ENCODE measurements at places on chromosomes 4 and X.

GRCh38 chrX:51894697-51895336 lies 1.4 kb downstream of the MAGED1 start:
- no peak for DNase-seq

DNA sequence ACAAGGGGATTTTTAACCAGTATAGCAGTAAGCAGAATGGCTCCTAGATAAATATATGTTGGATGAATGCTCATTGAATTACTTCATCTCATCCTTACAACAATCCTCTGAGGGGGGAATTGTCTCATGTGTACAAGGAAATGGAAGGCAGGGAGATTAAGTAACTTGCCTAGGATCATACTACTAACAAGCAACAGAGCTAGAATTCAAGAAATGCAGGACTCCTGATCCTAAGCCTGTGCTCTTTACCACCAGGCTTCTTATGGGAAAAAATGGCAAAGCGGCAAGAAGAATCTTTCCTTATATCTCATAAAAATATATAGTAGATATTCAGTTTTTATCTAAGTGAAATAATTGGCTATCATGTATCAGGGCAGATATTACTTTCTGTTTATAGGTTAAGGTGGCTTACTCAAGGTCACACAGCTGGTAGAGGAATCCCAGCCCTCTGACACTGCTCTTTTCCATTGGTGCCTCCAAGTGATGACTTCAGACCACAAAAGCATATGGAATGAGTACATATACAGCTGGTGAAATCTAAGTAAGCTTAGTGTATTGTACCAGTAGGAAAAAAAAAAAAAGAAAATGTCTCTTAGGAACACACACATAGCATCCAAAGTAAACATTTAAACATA lies 2.1 kb downstream of the ABHD18 start:
- no peak for DNase-seq

- DNase-seq, result no peak
Observed at GRCh38 chr4:185088899-185089298, 54.2 kb upstream of the SLC25A4 start.

DNA sequence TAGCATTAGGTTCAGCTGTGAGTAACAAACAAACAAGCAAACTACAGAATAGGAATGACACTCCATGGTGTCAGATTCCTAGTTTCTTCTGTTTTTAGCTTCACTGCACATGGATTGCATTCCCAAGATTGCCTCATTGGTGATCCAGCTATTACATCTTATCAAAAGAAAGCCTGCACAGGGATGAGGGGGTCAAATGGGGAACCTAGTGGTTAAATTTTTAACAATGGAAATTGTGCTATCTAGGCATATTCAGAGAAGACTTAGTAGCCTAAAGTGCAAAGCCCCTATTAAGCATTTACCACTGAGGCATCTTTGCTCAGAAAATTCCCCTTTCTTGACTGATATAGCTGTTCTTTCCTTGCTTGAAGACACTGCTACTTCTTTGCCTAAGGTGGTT lies 3.9 kb upstream of the TTC29 start:
- no peak for DNase-seq

DNA sequence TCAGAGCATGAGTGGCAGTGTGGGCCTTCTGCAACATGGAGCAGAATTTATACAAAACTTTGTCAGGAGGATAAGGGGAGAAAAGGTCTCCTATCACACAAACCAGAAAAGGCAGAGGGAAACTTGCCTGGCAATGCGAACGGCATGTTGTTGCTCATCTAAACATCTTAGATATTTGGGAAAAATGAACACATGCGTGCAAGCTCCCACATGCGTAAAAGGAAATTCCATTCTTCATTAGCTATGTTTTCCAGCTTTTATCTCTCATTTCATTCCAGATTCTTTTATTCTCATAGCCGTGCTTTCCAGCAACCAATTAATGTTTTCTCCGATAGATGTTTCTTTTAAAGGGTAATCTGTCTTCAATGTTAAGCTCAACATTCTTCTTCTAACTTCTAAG lies 31.3 kb upstream of the GBA3 start:
- no peak for DNase-seq

DNA sequence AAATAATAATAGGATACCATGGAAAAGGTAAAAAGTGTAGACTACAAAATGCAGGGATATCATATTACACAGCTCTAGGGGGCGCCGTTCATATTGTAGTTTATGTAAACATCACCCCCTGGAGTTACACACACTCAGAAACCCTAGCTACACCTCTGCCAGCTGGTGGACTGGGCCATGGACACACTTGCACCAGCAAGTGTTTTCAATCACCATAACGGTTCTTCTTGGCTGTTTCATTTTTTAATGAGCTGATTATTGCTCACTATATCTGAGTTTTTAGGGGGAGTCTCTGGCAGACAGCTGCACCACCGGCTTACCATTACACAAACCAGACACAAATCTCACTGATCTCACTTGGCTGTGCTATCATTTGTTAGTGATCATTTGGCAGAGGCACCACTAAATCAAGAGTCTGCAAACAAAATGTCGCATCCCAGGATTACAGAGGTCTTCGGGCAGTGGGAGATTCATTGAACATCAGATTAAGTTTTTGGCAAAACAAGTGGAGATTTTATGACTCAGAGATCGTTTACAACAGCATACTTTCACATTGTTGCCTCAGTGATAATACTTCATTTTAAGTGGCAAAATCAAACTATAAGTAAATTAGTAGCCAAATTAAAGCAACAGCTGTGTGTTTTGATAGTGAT lies 185.7 kb downstream of the UNC5C start:
- DNase-seq, result no peak

GRCh38 chr4:7863911-7864681 lies 75.6 kb downstream of the AFAP1 start:
- DNase-seq, result no peak

DNA sequence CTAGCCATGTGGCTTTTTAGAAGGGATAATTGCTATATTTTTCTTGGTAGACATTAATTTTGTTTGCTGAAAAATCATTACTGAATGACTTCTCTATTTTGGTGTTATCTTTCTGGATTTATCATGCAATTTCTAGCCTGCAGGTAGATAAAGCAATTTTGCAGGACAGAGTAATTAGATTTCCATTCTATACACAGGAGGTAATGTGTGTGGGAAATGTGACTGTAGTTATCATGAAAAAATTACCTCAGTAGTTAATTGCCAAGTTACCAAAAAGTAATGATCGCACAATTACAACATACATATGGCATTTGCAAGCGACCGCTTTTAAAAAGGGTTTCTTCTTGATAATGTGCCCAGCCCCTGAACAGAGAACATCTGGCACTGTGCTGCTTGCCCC lies 66.1 kb downstream of the KIT start:
- DNase-seq, result no peak
